Fibroblast of villous mesenchyme (primary cell): ENCODE measurements at places on chromosomes 3 and 15. TPM values are rescaled to one million over a fixed set of nuclear protein-coding genes. Genes with fewer than 3 reads are reported as not detected.

DNA sequence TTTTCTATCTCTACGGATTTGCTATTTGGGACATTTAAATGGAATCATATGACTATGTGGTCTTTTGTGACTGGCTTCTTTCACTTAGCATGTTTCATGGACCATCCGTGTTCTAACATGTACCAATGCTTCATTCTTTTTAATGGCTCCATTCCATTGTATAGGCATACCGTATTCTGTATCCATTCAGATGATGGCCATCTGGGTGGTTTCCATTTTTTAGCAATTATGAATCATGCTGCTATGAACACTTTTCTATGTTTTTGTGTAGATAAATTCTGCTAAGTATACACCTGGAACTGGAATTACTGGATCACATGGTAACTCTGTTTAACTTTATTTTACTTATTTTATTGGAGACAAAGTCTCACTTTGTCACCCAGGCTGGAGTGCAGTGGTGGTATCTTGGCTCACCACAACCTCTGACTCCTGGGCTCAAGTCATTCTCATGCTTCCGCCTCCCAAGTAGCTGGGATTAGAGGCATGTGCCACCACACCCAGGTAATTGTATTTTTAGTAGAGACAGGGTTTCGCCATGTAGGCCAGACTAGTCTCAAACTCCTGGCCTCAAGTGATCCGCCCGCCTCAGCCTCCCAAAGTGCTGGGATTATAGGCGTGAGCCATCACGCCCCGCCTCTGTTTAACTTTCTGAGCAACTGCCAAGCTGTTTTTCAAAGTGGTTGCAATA, 13.4 kb downstream of the UBP1 start:
- no peak for DNase-seq

GRCh38 chr15:53536479-53537120, 222.9 kb downstream of the WDR72 start:
- DNase-seq = no peak

DNA sequence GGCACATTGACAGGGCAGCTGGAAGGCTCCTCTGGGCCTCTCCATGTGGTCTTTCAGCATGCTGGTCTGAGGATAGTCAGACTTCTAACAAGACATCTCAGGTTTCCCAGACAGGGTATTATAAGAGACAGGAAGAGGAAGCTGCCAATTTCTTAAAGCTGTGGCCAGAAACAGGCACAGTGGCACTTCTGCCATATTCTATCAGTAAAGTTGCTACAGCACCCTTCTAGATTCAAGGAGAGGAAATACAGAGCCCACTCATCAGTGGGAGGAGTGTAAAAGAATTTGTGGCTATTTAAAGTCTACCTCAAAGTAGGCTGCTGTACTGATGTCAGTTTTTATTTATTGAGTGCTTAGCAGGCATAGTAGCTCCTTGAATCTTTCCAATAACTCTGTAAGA, 55.5 kb downstream of the BTD start:
- no peak for DNase-seq

DNA sequence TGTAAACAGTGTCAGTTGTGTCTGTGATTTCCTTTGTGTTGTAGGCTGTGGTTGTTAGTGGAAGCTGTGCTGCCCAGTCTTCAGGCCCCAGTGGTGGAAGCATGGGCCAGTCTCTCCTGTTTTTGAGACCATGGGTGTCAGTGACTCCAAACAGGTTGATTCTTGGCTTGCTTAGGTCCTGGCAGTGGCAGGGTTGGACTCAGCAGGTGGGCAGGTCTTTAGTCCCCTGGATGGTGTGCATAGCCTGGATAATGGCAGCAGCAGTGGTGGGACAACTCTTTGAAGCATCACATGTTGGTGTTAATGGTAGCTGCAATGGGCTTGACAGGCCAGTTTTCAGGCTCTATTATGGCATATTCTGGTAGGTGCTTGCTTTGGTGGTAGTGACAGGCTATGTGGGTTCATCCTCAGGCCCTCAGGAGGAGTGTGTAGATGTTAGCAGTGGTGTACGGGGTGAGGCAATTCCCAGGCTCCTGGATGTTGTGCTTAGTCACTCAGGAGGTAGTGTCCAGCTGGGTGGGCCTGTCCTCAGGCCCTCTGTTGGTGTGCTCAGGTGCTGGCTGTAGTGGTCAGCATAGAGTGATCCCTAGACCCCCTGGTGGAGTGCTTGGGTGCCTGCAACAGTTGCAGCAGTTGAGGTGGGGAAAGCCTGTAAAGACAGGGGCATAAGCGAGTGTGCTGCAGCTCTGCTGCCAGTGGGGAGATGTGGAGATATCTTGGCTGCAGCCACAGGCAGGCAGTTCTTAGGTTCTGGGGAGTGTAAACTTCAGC, 596.7 kb downstream of the PDCD6IP start:
- no peak for DNase-seq

DNA sequence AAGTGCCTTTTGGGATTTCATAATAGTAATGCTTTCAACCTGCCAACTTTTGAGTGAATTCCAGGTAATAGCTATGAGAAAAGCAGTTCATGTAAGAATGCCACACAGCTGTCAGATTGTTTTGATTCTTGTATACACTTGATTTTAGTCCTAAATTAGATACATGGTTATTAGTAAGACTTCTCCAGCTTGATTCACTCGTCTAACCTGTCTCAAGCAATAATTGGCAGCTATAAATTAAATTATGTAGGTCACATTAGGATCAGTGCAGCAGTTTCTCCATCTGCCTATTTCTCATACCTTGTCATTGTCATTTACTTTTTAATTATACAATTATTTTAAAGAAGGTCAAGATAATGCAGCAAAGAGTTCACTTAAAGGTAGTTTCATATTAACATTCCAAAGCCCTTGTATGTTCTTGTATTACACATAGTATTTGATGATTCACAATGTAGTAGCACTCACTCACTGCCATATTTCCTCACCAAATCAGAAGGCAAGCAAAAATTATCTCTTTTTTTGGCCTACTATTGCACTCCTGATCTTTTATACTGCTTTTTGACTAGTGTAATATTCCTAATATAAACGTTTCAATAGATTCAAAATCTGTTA, 10.9 kb upstream of the CRYBG3 start:
- DNase-seq = no peak

- DNase-seq = peak; percentile 25
Observed at GRCh38 chr3:176078906-176079305, 1118.4 kb downstream of the TBL1XR1 start.

DNA sequence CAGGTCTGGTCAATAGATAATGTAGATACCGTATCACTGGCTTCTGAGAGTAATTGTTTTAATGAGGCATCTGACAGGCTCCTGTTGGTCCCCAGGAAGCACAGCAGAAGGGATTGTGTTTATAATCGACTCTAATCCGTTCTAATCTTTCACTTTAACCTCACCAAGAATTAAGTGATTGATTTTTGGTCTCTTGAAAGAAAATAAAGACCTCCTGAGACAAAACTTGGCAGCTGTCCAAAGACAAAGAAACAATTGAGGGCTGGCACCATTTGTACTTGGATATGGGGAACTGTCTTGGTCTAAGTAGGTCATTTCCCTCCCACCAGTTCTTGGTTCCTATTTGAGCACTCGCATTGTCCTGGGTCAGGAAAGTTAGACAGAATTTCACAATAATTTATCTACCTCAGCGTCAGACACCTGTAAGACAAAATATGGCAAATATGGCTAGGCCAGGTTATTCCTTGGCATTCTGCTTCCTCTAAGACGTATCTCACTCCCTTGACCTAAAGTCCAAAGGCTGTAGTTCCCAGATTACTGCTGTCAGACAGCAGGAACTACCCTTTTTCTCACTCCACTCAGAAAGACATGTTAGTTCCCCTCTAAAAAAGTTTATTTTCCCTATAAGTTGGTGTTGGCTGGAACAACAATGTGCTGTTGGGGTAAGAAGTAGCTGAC, 22.7 kb upstream of the CD96 start:
- DNase-seq = no peak

DNA sequence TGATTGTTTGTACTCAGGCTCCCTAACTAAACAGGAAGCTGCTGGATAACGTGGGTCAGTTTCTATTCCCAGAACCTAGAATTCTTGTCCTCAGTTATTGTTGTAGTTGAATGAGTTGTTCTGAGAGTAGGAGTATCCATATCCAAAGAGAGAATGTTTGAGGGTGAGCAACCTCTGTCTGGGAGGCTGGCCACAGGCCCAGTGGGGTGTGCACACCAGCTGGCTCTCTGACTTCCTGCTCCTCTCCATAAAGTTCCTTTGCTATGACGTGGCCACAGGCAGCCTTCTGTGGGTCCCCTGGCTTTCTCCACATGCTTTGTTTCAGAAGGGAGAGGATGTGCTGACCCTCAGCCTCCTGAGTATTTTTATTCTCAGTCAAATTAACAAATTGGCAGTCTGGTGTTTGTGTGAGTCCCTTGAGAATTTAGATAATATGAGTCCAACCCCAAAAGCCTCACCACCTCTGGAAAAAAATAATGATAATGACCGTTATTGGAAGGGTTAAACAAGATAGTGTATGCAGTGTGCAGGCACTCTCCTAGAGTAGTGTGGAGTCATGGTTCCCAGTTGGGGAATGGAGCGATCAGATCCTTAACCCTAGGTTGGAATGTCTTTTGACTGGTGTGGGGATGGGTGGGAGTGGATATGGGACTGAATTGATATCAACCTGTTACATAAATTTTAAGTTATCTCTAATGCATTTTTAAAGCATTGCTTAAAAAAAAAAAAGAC, 47.6 kb upstream of the MED12L start:
- peak; percentile 89 for DNase-seq

DNA sequence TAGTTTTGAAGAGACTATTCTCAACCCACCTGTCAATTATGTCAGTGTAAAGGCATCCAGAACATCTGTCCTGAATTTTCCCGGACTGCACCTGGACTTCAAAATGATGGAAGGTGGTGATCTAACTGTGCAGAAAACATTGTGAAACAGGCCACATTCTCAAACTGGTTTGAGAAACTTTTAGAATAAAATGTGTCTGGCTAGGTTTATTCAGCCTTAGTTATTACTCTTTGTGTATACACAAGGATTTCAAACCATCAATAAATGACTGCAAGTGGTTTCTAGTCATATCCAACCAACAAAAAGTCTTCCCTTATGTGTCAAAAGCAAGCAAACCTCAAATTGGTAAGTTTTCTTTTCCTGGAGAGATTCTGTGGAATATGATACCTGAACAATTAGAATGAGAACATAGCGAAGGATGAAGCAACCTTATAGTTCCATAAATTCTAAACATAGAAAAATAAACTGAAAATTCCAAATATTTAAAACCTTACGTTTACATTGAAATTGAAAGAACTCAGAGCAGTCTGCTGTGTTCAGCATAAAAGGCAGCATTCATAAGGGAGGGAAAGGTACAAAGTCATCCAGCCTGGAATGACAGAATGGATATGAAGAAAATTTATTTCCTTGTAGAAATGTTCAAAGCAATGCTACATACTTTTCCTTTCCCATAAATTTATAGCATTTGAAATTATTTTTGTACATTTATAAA, 306.6 kb upstream of the TGFBR2 start:
- DNase-seq = peak; percentile 24

- DNase-seq = peak; percentile 72
Observed at GRCh38 chr3:197750396-197750831, 731 bp downstream of the FYTTD1 start.

DNA sequence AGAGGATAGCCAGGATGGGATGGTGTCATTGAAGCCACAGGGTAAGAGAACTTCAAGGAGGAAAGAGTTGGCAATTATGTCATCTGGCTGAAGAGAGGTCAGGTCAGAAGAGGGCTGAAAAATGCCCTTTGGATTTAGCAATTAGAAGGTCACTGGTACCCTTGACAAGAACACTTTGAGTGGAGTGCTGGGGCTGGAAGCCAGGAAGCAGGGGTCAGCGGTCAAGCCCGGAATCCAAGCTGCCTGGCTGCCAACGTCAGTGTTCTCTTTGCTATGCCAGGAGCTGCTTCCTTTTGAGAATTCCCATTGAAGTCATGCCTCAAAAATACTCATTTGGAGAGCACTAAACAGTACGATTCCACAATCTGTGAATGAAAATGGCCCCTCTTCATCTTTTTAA, 386.5 kb downstream of the SHQ1 start:
- no peak for DNase-seq

DNA sequence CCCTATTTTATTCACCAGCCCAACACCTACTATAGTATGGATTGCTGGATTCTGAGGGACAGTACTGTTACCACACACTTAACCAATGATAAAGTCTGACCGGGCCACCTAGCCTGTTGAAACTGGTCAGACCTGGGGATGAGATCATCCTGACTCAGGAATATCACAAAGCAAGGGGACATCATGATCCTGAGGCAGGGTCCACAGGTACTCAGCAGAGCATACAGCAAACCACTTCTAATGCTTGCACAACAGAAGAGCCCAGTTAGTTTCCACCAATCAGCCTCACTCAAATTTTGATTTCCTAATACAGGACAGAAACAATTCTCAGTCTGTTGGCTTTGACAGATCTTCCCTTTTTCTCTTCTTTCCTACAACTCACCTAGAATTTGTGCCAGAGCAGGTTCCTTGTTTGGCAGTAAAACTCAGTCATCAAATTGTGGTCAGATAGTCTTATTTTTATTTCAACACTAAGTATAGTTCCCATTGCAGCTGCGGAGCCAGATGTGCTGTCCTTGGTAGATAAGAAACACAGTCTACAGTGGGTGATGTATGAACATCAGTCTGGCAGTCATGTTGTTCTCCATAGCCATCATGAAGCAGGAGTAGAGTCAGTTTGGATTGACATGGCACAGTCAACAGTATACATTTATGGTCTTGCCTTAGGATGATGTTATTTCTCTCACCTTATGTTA, 90.1 kb upstream of the PRR23C start:
- no peak for DNase-seq

- peak; percentile 48 for DNase-seq
Observed at GRCh38 chr3:194061421-194062030, 74.4 kb upstream of the HES1 start.

GRCh38 chr15:51848811-51849210, 19.4 kb downstream of the TMOD3 start:
- DNase-seq = peak; percentile 51

- DNase-seq = no peak
Observed at GRCh38 chr3:104886220-104886995, 480.3 kb upstream of the ALCAM start.

- DNase-seq = no peak
Observed at GRCh38 chr3:12179441-12179840, 20.7 kb upstream of the TIMP4 start.

DNA sequence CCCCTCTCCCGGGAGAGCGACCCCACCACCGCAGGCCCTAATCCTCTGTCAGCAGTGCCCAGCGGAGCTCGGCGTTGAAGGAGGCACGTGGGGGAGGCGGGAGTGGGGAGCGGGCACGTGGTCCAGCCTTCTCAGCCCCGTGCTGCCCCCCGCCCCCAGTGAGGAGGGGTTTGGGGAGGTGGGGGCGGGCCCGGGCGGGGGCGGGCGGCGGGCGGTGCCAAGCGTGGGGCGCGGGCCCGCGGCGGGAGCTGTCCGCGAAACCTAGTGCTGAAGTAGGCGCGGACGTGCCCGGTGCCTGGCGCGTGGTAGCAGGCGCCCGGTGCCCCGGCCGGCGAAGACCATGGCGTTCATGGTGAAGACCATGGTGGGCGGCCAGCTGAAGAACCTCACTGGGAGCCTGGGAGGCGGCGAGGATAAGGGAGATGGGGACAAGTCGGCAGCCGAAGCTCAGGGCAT, at the start of gene CPLX3:
Gene CPLX3, plus strand, starts transcription at position 264 of the 456 bp plus-strand sequence. Its CDS starts 77 bp downstream, at position 341.
- DNase-seq = peak; percentile 19

The VGLL3 gene
- 102 and 223 TPM in 2 replicates for total RNA-seq

The TEX9 gene
- total RNA-seq = 2.9 and 3.9 TPM in 2 replicates

The ZNF662 gene
- 3.5 and 3.9 TPM in 2 replicates for total RNA-seq

The NUP210 gene
- under 0.01 TPM in 1 of 2 replicates, not detected in the other for total RNA-seq

The SMCO1 gene
- total RNA-seq = under 0.01 TPM in 1 of 2 replicates, not detected in the other

The TBC1D5 gene
- total RNA-seq = 92.1 and 107 TPM in 2 replicates

The NUSAP1 gene
- 28.3 and 59.2 TPM in 2 replicates for total RNA-seq

The MINDY4B gene
- total RNA-seq = not detected in 2 replicates

The CD276 gene
- total RNA-seq = 81.2 and 93.4 TPM in 2 replicates

The BLOC1S6 gene
- total RNA-seq = 74.7 and 87.2 TPM in 2 replicates

The LMCD1 gene
- 95.0 and 170 TPM in 2 replicates for total RNA-seq

The THSD4 gene
- total RNA-seq = 60.2 and 76.4 TPM in 2 replicates

The CMTM6 gene
- 72.8 and 119 TPM in 2 replicates for total RNA-seq

The CDV3 gene
- 184 and 277 TPM in 2 replicates for total RNA-seq

The IQCH gene
- 2.6 and 4.7 TPM in 2 replicates for total RNA-seq
